ENCODE measurements at places on chromosomes 3 and 15.
A peak's percentile ranks its signal among the peaks of the same experiment; 100 is the strongest.

GRCh38 chr3:42024591-42025351, 62.9 kb upstream of the ULK4 start:
- no peak for DNase-seq

DNA sequence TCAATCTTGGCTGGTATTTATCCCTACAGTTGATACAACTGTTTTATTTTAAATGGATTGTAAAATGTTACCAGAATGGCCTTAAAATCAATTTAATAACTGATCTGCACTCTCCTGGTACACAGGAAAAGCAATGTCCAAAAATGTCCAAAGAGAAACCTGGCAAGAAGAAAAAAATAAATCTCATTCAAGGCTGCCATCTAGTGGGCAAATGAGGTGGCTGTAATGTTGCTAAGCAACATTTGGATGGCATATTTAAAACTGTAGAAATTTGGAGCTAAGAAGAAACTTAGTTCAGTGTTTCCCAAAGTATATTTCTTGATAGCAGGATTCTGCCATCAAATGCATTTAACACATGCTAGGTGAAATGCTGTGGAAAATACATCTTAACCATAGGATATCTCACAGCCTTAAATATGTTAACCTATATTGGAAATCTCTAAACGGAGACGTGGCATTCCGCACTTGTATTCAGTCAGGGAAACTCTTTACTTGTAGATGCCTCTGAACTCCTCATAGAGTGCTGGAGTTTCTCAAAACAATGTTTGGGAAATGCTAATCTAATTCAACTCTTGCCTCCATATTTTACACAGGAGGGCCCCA, 216.8 kb downstream of the ERC2 start:
- peak; percentile 52 for DNase-seq

DNA sequence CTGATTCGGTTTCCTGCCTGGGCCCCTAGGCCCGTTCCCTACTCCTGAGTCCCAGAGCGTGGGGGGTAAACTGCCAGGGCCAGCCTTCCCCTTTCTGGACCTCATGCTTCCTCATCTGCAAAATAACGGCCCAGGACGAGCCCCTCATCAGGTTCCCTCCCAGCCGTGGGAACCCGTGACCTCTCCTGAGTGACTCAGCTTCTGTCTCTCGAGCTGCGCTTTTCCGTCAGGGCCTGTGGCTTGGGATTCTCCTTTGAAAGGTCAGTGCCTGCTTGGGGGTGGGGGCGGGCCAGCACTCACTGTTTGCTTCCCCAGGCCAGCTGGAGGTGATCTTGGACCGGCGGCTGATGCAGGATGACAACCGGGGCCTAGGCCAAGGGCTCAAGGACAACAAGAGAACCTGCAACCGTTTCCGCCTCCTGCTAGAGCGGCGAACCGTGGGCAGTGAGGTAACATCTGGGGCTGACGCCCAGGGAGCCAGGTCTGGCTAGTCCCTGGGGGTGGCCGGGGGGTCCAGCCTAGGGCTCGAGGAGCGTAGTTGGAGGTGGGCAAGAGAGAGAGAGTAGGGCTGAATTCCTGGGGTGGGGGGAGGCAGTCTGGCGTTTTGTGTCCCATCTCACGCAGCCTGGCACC, 12.8 kb downstream of the MAN2A2 start:
- no peak for DNase-seq

GRCh38 chr3:112644453-112644852, 3.5 kb upstream of the CCDC80 start:
- DNase-seq, result no peak

DNA sequence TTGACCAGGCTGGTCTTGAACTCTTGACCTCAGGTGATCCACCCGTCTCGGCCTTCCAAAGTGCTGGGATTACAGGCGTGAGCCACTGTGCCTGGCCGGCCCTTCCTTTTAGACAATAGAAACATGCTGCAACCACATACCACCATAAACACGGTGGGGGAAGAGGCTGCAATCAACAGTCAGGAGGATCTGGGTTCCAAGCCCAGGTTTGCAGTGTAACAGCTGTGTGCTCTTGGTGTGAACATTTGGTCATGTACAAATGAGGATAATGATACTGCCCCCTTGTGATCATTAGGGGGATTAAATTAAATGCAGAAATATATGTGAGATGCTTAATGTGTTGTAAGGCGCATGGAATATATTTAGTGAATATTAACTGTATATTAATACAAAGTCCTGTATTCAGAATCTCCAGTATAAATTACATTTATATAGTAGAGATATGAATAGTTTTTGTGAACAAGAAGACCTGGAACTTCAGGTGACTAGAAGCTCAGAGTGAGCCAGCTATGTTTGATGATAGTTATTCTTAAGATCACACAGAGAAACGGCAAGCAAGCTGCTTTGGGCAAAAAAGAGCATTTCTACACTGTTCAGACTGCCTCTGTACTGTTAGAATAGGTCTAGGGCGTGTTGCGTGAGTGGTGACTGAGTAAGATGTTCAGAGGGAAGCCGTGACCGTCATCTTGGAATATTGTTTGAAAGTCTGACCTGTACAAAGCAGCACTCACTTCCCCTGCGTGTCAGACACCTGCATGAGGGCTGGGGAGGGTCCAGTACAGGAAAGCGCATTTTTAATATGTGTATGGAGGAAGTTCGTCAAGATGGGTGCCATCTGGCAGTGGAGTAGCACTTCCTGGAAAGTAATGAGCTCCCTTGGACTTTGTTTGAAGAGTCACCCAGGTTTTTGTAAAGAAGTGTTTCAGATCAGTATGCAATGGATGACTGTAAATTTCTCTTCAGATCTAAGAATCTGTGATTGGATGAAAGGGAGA, 125.8 kb downstream of the PGPEP1L start:
- DNase-seq, result peak; percentile 57

GRCh38 chr3:142947352-142947751, 16.1 kb downstream of the PAQR9 start:
- DNase-seq, result no peak

GRCh38 chr3:31268868-31269267, 263.9 kb upstream of the STT3B start:
- DNase-seq, result no peak

DNA sequence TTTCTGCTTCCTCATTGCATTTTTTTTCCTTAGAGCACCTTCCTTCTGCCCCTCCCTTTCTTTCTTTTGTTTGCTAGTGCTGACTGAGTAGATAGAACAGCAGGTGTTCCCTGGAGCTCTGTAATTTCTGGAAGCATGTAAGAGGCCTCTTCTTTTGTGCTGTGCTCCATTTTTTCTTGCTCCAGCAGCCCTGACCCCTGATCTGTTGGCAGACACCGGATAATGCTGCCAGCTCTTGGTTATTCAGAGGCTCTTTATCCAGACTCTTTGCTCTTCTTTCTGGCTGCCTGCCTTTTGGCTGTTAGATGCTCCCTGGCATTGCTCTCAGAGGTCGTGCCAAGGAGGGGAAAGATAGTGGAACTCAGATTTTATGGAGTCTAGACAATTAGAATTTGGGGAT, 104.4 kb upstream of the RBMS3 start:
- DNase-seq, result no peak

DNA sequence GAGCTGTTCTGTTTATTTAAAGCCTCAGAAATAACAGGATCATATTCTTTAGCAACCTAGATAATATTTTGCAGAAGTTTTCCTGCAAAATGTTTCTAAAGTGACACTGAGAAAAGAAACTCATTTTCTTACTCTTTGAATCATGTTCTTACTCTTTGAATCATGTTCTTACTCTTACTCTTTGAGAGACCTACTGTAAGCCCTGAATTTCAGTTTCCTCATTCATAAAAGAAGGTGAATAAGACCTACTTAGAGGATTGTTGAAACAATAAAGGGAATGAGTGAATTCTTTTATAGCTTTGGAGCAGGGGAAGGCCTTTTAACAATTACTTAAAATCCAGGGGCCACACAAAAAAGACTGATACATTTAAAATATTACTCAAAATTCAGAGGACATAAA, 221.7 kb upstream of the CMC1 start:
- no peak for DNase-seq

DNA sequence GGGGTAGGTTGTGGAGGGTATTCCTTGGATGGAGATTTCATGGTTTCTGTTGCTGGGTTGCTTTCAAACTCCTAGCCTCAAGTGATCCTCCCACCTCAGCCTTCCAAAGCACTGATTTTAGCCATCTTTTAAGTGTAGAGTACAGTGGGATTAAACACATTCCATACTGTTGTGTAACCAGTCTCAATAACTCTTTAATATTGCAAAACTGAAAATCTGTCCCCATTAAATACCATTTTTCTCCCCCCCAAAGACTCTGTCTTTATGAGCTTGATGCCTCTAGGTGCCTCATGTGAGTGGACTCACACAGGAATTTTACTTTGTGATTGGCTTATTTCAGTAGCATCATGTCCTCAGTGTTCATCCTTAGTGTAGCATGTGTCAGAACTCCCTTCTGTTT, 74.7 kb upstream of the ATP10A start:
- DNase-seq, result no peak

- DNase-seq, result peak; percentile 45
Measured at GRCh38 chr3:130539005-130539404, 22.0 kb downstream of the COL6A6 start.

GRCh38 chr3:196700801-196701200, 11.2 kb downstream of the CEP19 start:
- no peak for DNase-seq

DNA sequence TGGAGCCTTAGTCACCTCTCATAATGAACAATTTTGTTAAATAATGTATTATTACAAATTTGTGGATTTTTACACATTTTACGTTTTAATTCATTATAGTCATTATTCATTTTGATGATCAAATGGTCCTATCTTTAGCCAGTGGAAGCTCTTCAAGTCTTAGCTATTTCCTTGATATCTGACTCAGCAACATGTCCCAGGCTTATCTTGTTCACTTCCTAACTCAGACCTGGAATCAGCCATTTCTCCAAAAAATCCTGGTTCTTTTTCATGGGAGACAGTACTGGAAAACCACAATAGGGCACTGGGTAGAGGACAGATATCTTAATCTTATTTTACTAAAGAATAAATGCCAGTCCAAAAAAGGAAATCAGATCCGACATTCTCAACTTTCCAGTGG, 56.4 kb downstream of the RYK start:
- DNase-seq, result no peak

DNA sequence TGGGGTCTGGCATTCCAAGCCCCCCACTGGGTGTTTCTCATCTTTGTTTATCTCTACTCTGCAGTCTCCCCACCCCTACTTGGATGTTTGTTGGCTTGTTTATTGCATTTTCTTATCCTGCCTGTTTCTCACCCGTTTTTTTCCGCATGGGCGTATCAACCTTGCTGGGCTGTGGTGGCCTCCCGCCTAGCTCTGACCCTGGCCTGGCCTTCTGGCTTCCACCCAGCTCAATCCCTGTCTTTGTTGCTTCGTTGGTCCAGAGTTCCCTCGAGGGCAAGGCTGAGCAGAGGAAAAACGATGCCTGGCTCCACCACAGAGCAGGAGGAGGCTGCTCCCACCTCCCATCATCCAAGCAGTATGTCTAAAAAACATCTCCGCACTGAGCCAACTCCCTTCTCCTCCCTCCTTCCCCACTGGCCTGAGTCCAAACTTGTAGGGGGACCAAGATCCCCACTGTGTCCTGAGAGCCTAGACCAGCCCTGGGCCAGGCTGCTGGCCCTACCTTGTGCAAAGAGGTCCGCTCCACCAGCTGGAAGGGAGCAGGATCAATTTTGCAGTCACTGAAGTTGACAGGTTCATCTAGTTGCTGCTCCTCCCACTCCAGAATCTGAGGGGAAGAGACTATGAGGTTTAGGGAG, 9.8 kb downstream of the CLCN2 start:
- no peak for DNase-seq

DNA sequence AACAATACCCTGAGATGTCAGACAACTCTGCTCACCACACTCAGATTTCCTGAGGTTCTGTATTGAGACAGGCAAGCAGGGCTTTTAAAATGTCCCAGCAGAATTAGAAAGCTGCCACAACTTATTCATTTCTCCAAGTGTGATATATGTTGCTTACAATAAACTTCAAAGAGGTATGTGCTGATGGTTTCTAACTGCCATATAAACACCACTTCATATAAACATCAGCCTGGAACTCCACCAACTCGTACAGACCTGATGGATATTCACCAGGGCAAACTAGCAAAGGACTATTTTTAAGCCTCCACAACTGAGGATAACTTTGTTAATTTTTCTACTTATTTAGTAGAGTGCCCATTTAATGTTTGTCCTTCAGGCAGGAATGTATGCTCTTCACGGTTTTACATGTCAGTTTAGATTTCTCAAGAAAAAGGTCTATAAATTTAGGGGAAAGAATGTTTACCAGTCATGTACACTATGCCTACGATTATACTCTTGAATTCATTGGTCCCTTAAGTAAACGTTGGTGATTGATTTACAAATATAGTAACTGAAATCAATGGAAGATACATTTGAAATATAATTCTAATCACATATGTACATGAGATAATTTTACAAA, 109.6 kb upstream of the ABI3BP start:
- DNase-seq, result no peak

DNA sequence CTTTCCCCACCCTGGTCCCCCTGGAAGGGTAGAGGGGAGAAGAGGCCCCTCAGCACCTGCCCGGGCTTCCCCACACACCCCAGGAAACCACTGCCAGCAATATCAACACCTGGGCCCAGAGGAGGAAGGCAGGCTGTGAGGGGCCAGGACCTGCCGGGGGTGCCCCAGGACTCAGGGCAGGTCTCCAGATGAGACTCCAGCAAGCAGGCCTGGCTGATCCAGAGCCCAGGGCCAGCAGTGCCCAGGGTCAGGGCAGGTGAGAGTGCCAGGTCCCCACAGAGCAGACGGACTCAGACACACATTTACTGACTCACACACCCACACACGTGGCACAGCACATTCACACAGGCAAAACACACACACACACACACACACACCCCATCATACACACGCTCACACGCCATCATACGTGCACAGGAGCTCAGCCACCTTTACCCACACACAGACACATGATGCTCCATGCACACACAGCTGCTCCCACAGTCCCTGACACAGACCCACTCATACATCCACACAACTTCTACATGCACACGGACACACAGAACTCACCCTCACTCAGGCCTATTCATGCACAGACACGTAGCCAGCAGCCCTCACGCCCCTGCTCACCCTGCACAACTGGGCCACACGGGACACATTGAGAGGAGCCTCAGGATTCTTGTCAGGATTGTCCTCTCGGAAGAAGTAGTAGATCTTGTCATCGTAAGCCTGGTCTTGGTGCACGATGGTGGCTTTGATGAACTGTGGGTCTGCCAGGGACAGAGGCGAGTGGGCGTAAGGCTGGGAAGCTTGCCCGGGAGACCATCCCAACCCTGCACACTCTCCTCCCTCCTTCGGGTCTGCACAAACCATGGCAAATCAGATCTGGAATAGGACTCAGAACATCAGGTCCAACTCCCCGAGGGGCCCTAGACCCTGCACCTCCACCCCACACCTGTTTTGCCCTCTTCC, 17.5 kb downstream of the SEMA7A start:
- no peak for DNase-seq

GRCh38 chr15:101138913-101139880, 112.7 kb downstream of the CHSY1 start:
- no peak for DNase-seq

Measured in ACHN (cell line).